Bladder microvascular endothelial cell (primary cell): ENCODE measurements at places on chromosomes 4 and X. TPM values are rescaled to one million over a fixed set of nuclear protein-coding genes. Genes with fewer than 3 reads are reported as not detected.

The UGT2B15 gene
- not detected in 2 replicates for total RNA-seq

The TXK gene
- total RNA-seq: 0.16 and 0.31 TPM in 2 replicates

The AKAP4 gene
- total RNA-seq: not detected in 2 replicates

The NLGN3 gene
- under 0.01 and 0.19 TPM in 2 replicates for total RNA-seq

The PDK3 gene
- 3.8 and 4.5 TPM in 2 replicates for total RNA-seq

The SCRG1 gene
- under 0.01 TPM in 2 replicates for total RNA-seq

The INTS6L gene
- 2.9 and 3.0 TPM in 2 replicates for total RNA-seq

The STIM2 gene
- total RNA-seq: 10.7 and 18.3 TPM in 2 replicates
